Naive thymus-derived CD4-positive, alpha-beta T cell (primary cell): ENCODE measurements at places on chromosomes 5 and 9.

DNA sequence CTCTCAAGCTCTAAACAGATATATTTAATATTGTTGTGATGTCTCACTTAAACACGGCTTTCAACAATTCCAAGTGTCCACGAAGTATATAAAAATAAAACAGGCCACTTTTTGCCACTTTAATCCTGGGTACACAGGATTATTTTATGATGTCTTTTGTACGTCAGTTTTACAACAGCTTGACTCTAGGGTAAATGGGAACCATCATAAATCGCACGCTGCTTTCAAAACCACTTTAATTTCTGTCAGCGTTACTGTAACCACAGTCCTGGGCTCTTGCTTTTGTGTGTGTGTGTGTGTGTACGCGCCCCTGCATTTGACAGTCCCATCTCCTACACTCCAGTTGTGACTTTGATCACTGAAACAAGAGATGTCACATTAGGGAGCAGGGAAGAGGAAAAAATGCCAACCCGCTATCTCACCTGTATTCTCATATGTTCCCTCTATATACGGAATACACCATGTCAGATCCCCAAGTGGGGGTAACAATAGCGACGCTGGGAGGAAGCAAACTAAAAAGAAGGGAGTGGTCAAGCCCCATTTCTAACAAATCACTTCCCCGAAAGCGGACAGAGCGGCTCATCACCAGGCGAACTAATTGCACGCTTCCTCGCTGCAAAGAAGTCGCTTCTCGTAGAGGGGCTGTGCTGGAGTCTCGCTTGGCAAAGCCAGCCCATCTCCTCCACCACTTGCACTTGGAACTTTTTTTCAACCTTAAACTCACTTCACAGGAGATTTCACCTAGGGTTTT lies 1.2 kb downstream of the BNC2 start:
- DNase-seq, result no peak

DNA sequence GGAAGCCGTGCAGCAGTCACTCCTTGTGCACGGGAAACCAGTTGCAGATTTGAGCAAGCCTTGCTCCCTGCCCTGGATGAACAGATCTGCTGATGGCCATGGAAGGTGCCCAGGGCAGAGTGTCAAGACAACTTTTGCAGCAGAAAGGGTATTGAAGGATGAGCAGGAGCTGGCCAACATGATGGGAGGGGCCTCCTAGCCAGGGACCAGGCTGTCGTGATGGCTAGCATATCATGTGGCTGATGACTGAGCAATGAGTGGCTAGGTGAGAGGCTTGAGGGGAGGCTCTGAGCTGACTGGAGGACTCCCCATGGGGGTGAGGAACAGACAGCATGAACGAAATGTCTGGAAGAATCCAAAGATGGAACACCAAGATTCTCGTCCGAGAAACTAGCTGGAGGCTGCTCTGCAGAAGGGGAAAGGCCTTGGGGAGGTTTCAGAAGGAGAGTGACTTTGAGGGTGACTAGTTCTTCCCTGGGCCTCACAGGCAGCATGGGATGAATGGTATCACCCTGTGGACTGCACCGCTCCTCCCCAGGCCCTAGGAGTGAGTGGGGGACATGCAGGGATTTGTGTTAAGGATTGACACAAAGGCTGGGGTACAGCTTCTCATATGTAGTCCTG lies 18.5 kb downstream of the PPARGC1B start:
- DNase-seq, result no peak

GRCh38 chr5:108503986-108504385 lies 122.1 kb upstream of the FBXL17 start:
- no peak for DNase-seq

DNA sequence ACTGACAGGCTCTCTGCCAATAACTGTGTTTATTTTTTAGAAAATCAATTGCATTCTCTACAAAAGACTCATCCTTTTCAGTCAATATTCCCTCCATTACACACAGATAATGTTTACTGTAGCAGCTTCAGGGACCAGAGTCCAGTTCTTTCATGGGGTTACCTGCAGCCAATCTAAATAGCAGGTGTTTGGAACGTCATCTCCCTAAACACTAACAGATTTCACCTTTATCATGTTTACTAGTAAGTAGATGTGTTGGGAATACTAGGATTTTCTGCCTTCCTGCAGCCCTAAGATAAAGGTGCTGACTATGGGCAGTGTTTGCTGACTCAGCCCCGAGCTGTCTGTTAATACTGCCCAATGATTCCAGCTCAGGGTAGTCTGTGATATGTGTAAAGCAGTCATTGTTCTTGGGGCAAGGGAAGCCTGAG lies 447.0 kb downstream of the KIF4B start:
- DNase-seq, result no peak

- no peak for DNase-seq
Measured at GRCh38 chr5:18972177-18972576, 1015.8 kb downstream of the CDH18 start.

- no peak for DNase-seq
Measured at GRCh38 chr5:54803471-54804011, 181.9 kb downstream of the ESM1 start.

DNA sequence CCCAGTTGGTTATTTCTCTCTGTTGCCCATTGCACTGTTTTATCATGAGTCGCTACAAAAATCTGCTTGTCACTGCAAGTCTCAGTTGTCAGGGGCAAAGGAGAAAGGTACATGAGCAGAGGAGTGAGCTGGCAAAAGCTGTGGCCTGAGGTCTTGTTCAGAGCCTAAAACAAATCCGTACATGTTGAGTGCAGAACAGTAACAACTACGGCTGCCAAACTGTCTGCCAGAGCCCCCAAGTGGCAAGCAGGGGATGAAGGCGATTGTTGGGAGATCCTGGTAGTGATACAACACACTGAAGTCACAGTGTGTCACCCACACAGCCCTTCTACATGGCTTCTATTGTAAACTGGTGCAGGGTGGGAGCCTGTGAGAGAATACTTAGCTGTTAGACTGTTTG lies 50.9 kb downstream of the BRINP1 start:
- no peak for DNase-seq

DNA sequence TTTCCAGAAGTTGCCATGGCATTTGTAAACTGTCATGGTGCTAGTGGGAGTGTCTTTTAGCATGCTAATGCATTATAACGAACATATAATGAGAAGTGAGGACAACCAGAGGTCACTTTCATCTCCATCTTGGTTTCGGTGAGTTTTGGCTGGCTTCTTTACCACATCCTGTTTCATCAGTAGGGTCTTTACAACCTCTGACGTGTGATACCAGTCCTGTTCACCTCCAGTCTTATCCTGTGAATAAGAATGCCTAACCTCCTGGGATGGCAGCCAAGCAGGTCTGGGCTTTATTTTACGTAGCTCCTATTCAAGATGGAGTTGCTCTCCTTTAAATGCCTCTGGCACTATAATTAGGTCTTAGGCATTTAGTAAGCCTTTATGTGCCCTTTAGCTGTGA lies 20.4 kb upstream of the RFK start:
- no peak for DNase-seq

DNA sequence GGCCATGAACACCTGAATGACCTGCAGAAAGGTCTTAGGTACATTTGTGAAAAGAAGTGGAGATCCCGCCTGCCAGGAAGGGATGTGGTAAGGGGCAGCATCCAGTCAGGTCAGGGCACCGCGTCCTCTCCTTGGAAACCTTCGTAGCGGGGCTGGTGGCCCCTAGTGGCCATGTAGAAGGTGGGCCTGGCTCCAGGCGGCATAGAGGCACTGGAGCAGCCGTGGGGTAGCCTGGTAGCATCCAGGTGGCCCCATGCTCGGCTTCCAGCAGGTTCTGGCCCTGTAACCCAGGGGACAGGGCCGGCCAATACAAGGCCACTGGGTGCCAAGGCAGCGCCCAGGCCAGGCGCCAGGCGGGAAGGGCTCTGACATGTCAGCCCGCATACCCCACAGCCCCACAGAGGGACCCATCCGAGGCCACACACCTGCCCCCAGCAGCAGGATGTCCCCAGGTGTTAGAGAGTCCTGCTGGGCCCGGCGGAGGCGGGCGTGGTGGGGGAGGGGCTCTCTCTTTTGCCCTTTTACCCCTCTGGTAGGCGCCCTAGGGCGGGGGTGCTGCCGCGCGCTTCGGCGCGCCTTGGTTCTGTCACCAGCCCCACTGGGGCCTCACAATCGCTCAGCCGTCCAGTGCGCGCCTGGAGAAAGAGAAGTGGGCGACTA lies 58.3 kb upstream of the SPATA31E1 start:
- no peak for DNase-seq

DNA sequence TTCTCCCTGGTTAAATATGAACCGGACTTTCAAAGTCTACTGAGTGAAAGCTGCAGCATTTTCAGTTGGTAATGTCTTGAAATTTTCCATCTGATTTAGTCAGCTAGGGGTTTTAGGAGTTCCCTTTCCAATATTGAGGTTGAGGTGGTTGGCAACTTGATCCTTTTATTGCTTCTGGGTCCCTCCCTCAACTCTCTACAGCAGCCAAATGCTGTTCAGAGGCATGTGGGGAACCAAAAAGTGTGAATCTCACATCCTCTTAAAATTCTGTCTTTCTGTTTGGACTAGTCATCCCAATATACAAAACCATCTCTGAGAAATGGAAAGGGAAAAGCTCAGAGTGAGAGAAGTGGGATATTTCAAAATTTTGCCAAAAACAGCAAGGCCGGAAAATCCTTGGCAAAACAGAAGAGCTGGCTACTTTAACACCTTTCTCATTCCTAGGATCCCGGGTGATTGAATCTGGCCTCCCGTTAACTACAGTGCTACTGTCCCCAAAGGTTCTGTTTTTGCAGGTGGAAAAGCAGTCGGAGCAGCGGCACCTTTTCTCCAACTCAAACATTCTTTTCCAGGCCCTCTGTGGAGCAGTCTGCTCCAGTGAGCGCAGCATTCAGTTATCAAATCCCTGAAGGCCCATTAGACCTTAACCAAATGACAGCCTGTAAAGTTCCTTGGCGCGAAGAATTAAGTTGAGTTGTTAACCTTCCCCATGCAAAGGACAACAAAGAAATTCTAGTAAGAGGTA lies 345.9 kb upstream of the NUDT12 start:
- no peak for DNase-seq

GRCh38 chr9:112119225-112120029 lies 55.7 kb downstream of the SUSD1 start:
- DNase-seq, result no peak

- DNase-seq, result no peak
Measured at GRCh38 chr5:92581249-92581648, 999.8 kb downstream of the NR2F1-AS1 start.
